ENCODE measurements at places on chromosomes 4 and X.

GRCh38 chr4:104907074-104907649 is 239.5 kb upstream of the TET2 start:
- DNase-seq, result no peak

DNA sequence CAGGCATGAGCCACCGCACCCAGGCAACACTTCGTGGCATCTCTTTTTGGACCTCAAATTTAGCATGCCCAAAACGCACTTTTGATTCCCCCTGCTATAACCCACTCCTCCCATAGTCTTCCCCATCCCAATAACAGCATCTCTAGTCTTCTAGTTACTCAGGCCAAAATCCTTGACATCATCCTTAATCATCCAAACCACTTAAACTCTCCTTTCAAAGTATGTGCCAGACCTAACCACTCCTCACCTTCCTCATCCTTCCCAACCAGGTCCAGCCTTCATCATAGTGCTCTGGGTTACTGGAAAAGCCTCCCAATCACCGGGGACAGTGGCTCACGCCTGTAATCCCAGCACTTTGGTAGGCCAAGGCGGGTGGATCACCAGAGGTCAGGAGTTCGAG is 41.9 kb downstream of the AFAP1 start:
- no peak for DNase-seq

- DNase-seq, result no peak
Observed at GRCh38 chrX:118536687-118537461, 41.3 kb downstream of the DOCK11 start.

GRCh38 chr4:92304121-92304520 is 355 bp downstream of the GRID2 start:
- no peak for DNase-seq

DNA sequence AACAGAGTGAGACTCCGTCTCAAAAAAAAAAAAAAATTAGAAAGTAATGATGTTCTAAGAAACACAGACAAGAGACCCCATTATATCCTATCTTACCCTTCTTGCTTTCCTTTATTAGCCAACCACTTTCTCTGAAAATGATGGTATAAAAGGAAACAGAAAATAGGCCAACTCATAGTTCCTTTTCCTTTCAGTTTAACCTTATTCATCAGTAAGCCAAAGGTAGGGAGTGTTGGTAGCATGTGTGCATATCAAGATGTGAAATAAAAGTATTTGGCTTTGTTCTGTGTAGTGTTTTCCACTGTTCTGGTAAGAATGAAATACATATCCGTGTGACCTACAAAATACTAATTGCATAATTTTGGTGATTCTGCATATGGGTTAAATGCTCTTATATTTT is 266.6 kb downstream of the ZNF674 start:
- no peak for DNase-seq

GRCh38 chr4:80370635-80371034 is 35.1 kb downstream of the CFAP299 start:
- no peak for DNase-seq

DNA sequence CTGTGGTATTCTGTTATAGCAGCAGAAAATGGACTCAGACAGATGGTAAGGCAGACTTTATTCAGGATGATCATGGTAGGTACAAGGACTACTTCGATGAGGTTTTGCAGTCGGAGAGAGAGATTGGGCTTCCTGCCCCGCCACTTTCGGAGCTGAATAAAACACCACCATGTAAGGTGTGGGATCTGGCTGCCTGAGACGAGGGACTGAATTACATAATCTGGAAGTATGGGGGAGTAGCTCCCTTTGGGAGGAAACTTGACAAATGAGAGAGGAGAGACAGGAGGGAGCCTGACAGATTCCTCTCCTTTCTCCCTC is 255.5 kb upstream of the GATB start:
- DNase-seq, result no peak

GRCh38 chr4:142559986-142560385 is 286.1 kb downstream of the INPP4B start:
- DNase-seq, result no peak

GRCh38 chr4:137180349-137180748 is 351.9 kb downstream of the PCDH18 start:
- DNase-seq, result no peak

- DNase-seq, result no peak
Observed at GRCh38 chrX:1093586-1094421, 118.6 kb downstream of the CRLF2 start.

GRCh38 chrX:101051549-101052302 is at the start of gene TRMT2B:
Gene TRMT2B (minus strand): TSS chrX:101052111. CDS start chrX:101042289, 9,822 bp downstream.
- DNase-seq, result no peak

GRCh38 chr4:156976147-156976546 is 4.5 kb upstream of the PDGFC start:
- no peak for DNase-seq

DNA sequence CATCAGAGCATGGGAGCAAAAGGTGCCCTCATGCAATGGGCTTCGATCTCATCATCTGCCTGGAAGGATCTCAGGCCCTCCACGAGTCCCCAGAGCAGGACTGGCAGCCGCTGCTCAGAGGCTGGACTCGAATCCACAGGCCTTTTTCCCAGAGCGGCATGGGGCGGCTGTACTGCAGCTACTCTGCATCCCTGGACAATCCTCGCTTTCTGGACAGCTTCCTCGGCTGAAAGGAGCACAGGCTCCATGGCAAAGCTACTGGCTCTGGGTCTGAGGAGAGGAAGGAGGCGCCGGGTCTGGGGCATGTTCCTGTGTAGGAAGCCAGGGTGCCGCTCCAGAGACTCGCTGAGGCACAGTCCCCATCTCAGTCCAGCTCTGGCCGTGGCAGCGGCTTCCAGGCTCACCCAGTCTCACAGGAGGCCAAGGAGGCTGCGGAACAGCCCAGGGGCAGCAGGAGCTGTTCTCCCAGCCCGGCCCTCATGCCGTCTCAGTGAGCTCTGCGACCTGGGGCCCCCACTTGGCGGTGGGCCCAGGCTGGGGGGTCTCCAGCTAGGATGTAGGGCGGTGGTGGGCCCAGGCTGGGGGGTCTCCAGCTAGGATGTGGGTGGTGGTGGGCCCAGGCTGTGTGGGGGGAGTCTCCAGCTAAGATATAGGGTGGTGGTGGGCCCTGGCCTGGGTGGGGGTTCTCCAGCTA is 2.7 kb upstream of the SPON2 start:
- no peak for DNase-seq

GRCh38 chr4:7871356-7871755 is 68.3 kb downstream of the AFAP1 start:
- no peak for DNase-seq

DNA sequence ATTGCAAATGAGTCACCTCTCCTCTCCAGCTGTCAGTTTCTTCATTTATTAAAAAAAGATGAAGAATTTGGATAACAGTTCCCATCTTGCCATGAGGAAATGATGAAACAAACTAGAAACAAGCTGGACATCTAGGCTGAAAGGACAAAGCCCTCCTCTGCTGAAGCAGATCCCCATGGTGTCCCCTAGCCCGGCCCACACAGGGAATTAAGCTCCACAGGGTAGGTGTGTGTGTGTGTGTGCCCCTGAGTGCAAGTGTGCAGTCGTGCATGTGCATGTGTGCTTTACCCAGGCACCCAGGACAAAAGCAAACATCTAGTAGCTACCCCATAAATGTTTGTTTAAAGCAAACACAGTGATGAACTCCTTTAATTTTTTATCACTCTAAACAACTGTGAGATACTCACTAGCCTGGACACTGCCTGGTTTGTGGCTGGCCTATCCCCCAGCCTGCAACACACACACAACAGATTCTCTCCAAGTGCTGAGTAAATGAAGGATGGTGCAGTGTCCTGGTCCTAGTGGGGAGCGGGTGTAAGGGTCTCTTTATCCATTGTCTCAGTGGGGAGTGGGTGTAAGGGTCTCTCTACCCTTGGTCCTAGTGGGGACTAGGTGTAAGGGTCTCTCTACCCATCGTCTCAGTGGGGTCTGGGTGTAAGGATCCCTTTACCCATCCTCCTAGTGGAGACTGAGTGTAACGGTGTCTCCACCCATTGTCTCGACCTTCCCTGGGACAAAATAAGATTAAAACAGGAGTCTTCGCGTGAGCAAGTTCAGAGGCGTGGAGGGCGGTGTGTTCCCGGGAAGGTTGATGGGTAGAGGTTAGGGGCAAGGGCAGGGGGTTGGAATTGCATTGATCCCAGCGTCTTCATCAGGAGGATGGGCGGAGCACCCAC is 688 bp upstream of the EVC start:
- no peak for DNase-seq

DNA sequence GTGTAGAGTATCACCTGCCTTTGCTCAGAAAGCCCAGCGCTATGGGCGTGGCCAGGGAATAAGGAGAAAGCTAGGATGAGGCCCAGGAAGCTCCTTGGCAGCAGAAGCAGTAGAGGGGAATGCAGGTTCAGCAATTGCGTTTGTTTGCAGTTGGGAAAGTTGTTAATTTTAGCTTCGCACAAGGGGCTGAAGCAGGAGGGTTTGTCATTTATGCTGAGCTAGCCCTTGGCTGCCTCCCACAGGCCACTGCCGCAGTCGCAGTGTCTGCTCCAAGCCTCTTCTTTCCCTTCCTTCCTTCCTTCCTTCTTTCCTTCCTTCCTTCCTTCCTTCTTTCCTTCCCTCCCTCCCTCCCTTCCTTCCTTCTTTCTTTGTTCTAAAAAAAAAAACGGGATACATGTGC is 21.5 kb downstream of the FRMPD3 start:
- no peak for DNase-seq

GRCh38 chr4:14726877-14727361 is 275.4 kb upstream of the CPEB2 start:
- DNase-seq, result peak; percentile 90

- DNase-seq, result no peak
Observed at GRCh38 chr4:114361249-114361648, 237.4 kb upstream of the UGT8 start.

DNA sequence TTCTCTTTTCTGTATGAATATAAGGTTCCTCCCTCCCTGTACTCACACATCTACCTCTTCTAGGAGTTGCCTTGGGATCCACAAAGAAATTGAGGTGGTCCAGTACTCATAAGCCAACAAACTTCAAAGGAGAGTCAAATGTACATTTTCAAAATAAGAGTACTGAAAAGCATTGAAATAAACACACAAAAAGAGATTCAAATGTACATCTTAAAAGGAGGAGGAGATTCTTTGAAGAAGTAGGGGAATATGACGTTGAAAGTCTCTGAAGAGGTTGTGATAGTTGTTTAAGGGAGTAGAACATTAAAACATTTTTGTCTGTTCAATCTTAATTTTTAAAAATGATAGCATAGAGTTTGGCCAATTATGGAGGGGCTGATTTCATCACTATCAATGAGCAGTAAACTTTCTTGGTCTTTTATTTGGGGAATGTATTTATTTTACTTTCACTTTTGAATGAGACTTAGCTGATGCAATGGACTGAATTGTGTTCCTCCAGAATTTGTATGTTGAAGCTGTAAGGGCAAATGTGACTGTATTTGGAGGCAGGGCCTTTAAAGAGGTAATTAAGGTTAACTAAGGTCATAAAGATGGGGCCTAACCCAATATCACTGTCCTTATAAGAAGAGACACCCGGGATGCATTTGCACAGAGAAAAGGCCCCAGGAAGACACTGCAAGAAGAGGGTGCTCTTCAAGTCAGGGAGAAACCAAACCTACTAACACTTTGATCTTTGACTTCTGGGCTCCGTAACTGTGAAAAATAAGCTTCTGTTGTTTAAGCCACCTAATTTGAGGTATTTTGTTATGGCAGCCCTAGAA is 226.3 kb upstream of the PGRMC2 start:
- no peak for DNase-seq

GRCh38 chr4:81538716-81539427 is 67.2 kb upstream of the RASGEF1B start:
- DNase-seq, result no peak

GRCh38 chr4:472881-473569 is 25.9 kb downstream of the ZNF721 start:
- no peak for DNase-seq

DNA sequence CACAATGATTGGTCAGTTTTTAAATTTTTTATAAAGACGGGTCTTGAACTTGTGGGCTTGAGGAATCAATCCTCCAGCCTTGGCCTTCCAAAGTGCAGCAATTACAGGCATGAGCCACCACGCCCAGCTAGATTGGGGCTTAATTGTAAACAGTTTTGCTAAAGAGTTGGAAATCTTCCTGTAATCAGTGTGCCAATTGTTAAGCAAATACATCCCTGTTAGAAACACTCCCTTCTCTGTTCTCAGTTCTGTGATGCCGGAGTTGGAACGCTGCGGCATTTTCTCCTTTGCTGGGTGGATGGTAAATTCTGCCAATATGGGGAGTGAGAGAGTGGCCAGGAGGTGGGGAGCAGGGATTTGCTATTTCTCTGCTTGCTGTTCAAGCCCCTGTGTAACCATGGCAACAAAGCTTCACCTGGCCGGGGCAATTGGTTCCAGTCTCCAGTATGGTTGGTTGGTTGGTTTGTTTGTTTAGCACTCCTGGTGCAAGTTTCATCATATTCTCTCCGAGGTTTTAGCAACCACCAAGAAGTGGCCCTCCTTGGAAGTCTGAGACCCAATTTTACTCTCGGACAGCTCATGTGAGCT is 3.0 kb upstream of the SPATA4 start:
- no peak for DNase-seq

- no peak for DNase-seq
Observed at GRCh38 chr4:169620880-169621248, 486 bp downstream of the CLCN3 start.

GRCh38 chr4:1900087-1900433 is 28.9 kb downstream of the NSD2 start:
- DNase-seq, result no peak

DNA sequence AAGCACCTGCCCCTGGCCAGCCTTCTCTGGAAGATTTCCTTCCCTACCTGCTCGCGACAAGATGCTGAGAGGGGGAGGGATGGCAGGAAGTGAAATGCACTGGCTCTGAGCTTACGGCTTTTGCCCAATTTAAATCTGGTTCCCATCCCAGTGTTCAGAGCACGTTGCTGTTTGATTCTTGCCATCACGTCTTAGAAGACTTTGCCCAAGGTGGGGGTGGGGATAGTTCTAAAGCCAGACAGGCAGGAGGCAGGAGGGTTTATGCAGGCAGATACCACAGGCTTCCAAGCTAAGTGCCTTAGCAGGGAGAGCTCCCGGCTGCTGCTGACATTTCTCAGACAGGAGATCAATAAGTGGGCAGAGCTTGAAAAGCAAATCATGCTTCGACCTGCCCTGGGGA is 393.9 kb downstream of the MID1IP1 start:
- DNase-seq, result no peak

- no peak for DNase-seq
Observed at GRCh38 chrX:56766554-56767347, 37.7 kb downstream of the NBDY start.

- no peak for DNase-seq
Observed at GRCh38 chr4:19823781-19824180, 427.9 kb upstream of the SLIT2 start.

GRCh38 chr4:111601671-111602070 is 543.6 kb upstream of the FAM241A start:
- DNase-seq, result no peak

- DNase-seq, result no peak
Observed at GRCh38 chrX:110120025-110120424, 117.1 kb downstream of the TMEM164 start.

DNA sequence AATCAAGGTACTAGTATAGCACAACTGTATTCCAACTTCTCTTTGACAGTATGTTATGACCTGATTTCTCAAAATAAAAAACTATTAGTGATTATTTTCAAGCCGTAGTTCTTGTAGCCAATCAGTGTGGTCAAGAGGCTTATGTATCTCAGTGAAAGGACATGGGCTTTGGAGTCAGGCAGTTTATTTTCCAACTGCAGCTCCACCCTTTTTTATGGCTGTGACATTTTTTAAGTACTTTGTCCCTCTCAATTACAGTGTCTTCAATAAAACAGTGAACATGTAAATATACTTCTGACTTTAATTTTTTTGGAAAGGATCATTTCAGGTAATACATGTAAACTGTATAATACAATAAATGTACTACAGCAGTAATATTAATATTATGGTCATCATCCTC is 30.0 kb downstream of the HTN1 start:
- no peak for DNase-seq

- DNase-seq, result no peak
Observed at GRCh38 chr4:155241664-155242063, 33.2 kb downstream of the NPY2R start.
